ENCODE measurements at places on chromosomes 12 and 14. TPM values are rescaled to one million over a fixed set of nuclear protein-coding genes. Genes with fewer than 3 reads are reported as not detected.

GRCh38 chr14:55731881-55732498 lies 152.0 kb downstream of the KTN1 start:
- DNase-seq, result no peak

GRCh38 chr12:43444940-43445564 lies 107.0 kb downstream of the ADAMTS20 start:
- DNase-seq, result peak; percentile 21

NEUROD4 gene
- not detected for total RNA-seq

DNA sequence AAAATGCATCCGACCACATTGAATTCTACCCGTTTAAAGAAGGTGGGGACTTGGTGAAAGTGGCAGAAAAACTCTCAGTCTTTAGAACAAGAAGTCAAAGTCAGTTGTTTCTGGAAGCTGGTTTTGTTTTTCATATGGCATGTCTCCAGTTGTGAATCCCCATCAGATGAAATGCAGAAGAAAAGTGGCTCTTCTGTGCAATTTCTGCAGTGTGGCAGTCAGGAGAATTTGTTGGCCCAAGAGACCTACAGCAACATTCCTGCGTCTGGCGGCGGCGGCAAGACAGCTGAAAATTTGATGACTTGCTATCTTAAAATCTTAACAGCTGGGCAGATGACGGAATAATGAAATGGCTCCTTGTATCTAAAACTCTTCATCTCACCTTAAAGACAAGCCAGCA lies 201.5 kb downstream of the FOXN3 start:
- DNase-seq, result no peak

GRCh38 chr12:62631471-62632410 lies 165.1 kb downstream of the MON2 start:
- no peak for DNase-seq

RSRC2 gene
- total RNA-seq, result 16.9 TPM

DNA sequence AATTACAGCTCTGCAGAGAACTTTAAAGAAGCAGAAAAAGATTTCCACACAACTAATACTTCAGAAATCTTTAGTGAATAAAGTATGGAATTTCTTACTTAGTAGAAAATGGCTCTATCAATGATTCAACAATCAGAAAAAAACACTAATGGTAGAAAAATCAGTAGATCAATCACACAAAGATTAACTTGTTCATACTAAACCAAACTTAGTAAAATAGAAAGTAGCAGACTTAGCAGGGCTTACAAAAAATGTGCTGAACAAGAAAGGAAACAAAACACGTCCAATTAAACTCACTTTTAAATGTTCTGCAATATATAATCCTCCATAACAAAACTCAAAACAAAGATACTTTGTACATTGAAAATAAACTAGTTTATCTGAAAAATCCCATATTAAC lies 38.9 kb downstream of the CEP128 start:
- no peak for DNase-seq

DNA sequence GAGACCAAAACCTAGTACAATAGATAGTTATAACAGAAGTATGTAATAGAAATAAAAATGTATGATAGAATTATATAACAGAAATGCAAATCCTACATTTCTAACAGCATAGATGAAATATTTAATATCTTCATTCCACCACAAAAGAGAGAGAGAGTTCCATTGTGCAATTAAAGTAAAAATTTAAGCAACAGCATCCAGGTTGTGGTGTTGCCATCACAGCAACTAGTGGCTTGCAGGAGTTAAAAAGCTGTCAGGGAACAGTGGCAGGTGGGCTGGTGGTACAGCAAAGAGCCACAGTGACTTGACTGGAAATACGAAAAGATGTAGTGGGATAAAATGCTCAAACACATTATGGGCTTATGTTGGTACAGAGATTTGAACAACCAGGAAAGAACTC lies 57.1 kb upstream of the MDM1 start:
- no peak for DNase-seq

GRCh38 chr14:76152333-76152681 lies 585 bp downstream of the GPATCH2L start:
- peak; percentile 69 for DNase-seq

- DNase-seq, result no peak
Observed at GRCh38 chr12:90399357-90399756, 555.6 kb downstream of the CCER1 start.

B4GALNT1 gene
- total RNA-seq, result 66.6 TPM

GRCh38 chr12:21913823-21914222 lies 27.4 kb downstream of the ABCC9 start:
- no peak for DNase-seq

- no peak for DNase-seq
Observed at GRCh38 chr12:102542816-102543440, 62.6 kb upstream of the IGF1 start.

AEBP2 gene
- 10.0 TPM for total RNA-seq

GRCh38 chr14:64197996-64198395 lies 96.2 kb downstream of the ESR2 start:
- no peak for DNase-seq

GRCh38 chr12:26274441-26275312 lies 79.3 kb downstream of the SSPN start:
- DNase-seq, result peak; percentile 98

DNA sequence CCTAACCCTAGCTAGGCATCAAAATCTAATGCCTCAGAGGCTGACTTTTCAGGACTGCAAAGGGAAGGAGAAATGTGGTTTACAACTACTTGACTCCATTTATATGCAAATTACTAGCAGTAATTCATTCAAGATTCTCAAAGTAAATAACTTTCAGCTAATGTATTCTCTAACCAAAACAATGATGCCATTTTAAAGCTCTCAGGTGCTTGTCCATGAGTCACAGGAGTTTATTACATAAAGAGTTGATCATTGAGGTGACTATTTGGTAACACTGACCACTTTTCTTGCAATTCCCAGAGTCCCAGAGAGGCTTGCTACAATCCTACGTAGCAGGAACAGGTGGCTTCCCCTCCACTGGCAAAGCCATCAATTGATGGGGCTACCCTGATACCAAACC lies 109.0 kb upstream of the SLC35F4 start:
- DNase-seq, result no peak

- no peak for DNase-seq
Observed at GRCh38 chr14:104889375-104889757, 24.3 kb downstream of the CEP170B start.

ADGRD1 gene
- not detected for total RNA-seq

- no peak for DNase-seq
Observed at GRCh38 chr12:7959701-7960121, 23.7 kb upstream of the SLC2A3 start.

DNA sequence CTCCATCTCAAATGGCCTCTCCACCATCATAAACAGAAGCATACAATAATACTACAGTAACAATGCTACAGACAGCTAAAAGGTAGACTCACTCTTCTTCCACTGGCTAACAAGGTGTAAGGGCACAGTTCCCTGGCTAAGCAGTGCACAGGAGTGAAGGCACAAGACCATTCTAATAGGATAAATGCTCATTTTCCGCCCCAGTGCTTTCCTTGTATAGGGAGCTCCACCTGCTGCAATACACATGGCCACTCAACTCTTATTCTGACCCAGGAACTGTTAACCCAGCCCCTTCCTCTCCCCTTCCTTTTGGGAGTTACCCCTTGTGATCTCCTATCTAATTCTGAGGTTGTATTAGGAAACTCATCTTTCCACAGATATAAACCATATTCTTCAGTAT lies 124.6 kb downstream of the KCNK10 start:
- no peak for DNase-seq

DNA sequence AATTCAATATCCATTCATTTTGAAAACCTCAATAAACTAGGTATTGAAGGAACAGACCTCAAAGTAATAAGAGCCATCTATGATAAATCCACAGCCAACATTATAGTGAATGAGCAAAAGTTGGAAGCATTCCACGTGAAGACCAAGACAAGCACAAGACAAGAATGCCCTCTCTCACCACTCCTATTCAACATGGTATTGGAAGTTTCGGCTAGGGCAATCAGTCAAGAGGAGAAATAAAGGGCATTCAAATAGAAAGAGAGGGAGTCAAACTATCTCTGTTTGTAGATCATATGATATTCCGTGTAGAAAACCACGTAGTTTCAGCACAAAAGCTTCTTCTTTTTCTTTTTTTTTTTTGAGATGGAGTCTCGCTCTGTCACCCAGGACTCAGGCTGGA lies 550.3 kb downstream of the FSCB start:
- DNase-seq, result no peak

IFNG-AS1 gene
- not detected for total RNA-seq

ESRRB gene
- 0.71 TPM for total RNA-seq

SLC25A21 gene
- total RNA-seq, result 1.9 TPM

CIROP gene
- not detected for total RNA-seq

GRCh38 chr14:90674043-90674670 lies 142.1 kb downstream of the TTC7B start:
- no peak for DNase-seq

GRCh38 chr12:25785134-25785533 lies 173.3 kb upstream of the RASSF8 start:
- DNase-seq, result no peak

TTC6 gene
- total RNA-seq, result not detected

DNA sequence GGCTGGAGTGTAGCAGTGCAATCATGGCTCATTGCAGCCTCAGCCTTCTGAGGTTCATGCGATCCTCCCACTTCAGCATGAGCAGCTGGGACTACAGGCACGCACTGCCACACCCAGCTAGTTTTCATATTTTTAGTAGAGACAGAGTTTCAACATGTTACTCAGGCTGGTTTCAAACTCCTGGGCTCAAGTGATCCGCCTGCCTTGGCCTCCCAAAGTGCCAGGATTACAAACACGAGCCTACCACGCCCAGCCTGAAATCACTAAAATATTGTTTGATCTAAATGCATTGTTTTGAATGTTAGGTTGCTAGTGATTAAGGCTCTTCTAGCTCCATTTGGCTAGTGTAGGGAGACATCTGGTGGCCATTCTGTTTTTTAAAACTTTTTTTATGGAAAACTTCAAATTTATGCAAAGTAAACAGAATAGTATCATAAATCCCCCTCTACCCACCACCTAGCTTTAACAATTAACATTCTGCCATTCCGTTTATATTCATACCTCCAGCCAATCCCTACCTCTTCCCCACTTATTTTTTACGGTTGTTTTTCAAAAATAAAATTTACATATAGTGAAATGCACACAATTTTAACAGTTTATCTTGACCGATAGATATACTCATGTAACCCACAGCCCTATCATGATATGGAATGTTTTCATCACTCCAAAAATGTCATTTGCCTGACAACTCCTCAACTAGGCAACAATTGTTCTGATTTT lies 37.8 kb downstream of the MYO1H start:
- DNase-seq, result peak; percentile 34

GRCh38 chr12:47307680-47308399 lies 228.1 kb upstream of the AMIGO2 start:
- peak; percentile 75 for DNase-seq

- no peak for DNase-seq
Observed at GRCh38 chr12:87272851-87273250, 756.4 kb downstream of the C12orf50 start.

Data from Caki2 (cell line).